GM23248 (cell line): ENCODE measurements at places on chromosomes 4 and X.

DNA sequence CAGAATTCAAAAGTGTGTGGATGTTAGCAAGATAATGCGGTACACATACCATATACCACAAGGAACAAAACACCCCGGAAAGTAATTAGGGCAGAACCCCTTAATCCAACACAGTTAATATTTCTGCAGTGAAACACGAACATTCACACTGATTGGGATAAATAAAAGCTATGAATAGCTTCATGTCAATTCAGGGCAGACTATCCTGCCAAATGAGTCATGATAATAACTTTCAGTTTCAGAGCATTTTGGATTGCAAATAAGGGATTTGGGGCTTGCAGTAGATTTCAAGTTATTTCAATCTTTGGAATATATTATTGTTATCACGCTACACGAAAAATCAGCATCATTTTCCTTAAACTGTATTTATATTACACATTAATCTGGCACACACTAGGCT is 24.3 kb downstream of the IRF2 start:
- peak; percentile 88 for DNase-seq

- no peak for DNase-seq
Measured at GRCh38 chr4:21447301-21448054, 501.1 kb downstream of the KCNIP4 start.

DNA sequence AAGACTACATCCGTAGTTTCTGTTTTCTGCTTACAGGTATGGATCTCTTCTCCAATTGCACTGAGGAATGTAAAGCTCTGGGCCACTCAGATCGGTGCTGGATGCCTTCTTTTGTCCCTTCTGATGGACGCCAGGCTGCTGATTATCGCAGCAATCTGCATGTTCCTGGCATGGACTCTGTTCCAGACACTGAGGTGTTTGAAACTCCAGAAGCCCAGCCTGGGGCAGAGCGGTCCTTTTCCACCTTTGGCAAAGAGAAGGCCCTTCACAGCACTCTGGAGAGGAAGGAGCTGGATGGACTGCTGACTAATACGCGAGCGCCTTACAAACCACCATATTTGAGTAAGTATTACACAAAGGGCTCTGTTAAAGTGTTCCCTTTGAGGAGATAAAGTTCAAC is 13.8 kb downstream of the PCDH10 start:
- DNase-seq = no peak

DNA sequence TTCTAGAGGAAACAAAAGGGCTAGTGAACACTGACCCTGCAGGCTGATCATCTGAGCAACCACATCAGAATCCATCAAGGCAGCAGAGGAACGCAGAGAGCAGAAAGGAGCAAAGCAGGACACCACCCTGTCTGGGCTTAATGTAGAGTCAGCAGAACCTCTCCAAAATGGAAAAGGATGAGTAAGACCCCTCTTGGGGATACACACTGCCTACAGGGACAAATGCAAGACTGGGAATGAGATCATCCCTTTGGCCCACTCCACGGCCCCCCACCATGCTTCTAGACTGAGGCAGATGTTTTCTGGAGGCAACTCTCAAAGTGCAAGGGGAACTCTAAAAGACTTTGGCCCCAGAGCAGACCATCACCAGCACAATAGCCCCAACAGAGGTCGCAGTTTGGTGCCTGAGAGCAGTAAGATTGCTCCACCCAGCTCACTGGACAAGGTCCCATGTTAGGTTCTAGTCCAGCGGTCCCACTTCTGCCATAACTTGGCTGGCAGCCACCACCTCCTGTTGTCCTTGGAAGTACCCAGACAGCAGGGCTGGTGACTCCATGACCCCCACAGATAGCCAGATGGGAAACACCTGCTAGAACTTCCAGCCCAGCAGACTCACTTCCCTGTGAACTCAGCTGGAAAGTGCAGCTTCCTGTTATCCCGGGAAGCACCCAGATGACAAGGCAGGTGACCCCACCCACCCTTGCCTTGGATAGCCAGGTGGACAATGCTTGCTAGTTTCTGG is 372.7 kb downstream of the INPP4B start:
- DNase-seq = no peak

- DNase-seq = no peak
Measured at GRCh38 chr4:15958562-15958961, 4.4 kb downstream of the FGFBP2 start.

DNA sequence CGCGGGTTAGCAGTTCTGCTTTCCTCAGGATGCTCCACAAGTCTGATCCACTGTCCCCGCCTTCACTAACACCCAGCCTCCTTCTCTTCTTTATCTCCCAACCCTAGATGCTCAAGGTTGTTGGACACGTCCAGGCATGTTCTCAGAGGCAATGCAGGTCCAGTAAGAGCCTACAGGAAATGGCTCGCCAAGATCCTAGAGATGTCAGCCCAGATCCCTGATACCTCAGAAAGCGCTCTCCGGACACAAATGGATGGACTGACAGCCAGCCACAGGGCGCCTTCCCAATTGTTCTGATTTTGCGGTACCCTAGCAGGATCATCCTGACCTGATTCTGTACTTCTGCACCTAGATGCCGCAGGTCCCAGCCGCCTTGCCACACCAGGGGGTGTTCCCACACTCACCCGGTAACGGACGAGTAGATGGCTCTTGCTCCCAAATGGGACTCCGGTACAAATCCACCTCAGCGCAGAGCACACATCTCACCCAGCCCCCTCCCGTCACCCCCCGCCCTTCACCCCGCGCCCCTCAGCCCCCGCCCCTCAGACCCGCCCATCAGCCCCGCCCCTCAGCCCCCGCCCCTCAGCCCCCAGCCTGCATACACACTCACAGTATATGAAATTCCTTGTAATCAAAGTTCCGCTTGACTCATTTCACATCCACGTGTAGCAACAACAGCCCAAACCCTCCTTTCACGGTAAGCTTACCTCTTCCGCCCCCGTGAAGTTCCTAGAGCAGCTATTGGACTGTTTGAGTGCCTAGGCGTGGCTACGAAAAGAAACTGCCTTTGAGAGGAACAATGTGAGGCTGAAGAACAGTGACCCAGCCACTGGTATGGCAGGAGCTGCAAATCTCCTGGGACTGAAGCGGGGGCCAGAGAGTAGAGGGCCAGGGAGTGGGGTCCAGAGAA is at the start of gene EDA2R:
Gene EDA2R, minus strand, starts transcription at position 488 of the 910 bp plus-strand sequence. CDS start 23,058 bp downstream, outside the sequence.
- DNase-seq = peak; percentile 82

DNA sequence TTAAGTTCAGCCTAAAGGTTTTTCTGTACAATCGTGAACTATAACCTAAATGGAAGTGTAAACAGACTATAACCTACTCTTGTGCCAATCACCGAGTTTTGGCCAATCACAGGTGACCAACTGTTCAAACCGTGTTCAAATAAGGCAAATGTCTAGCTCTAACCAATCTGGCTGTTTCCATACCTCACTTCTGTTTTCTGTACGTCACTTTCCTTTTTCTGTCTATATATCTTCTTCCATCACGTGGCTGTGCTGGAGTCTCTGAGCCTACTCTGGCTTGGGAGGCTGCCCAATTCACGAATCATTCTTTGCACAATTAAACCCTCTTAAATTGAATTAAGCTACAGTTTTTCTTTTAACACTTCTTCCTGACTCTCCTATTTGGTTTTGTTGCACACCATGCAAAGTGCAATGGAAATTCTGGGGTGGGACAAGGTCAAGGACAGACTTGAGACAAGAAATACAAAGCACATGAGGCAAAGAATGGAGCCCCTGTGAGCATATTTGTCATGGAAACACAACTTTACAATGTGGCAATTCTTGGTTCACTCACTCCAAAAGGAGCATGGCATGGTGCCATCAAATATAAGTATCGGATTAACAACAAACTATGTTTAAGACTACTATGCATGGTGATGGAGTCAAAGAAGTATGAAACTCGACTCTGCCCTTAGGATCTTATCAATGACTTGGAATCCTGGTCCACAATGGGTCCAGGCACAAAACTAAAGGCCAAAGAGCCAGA is 115.7 kb upstream of the FAM9B start:
- peak; percentile 35 for DNase-seq

DNA sequence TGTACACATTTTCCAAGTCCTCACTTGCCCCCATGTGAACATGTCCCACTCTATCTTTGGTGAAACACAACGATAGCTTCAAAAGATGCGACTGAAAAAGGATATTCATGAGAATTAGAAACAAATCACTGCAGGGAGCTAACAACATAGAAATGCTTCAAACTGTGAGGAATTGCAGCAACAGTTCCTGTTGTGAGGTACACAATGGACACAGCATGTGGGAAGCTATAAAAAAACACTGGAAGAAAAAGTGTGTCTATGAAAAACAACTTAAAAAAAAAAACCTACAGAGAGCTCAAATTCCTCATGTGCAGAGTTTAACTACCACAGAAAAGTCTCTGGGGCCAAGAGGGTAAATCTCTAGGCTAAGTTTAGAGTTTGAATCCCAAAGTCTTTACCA is 51.6 kb upstream of the BLTP1 start:
- no peak for DNase-seq

GRCh38 chrX:100083211-100083610 is 326.9 kb downstream of the PCDH19 start:
- no peak for DNase-seq

DNA sequence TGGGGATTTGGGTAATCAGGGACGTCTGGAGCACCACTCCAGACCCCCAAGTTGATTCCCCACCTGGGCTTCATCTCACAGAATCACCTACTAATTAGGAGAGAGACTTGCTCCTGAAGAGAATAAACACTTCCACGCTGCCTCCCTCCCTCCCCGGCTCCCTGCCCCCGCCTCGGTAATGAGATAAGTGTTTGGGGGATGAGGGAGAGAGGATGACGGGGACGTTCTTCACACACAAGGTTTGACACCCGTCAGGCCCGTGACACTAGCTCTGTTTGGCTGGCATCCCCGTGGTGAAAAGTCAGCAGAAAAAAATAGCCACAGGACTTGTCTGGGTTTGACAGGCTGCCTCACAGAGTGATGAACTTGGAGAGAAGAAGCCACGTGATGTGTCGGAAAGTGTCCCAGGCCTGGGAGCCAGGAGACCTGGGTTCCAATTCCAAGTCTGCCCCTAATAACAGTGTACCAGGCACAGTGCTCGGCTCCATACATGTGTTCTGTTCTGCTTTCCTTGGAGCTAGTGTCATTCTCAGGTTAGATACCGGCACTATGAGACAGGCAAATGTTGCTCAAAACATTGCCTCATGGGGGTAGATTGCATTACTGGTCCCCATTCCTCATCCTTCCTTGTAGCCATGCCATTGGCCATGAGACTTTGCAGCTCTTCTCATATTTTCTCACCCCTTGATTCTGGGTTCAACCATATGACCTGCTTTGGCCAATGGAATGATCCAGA is 578.0 kb downstream of the BCOR start:
- no peak for DNase-seq

DNA sequence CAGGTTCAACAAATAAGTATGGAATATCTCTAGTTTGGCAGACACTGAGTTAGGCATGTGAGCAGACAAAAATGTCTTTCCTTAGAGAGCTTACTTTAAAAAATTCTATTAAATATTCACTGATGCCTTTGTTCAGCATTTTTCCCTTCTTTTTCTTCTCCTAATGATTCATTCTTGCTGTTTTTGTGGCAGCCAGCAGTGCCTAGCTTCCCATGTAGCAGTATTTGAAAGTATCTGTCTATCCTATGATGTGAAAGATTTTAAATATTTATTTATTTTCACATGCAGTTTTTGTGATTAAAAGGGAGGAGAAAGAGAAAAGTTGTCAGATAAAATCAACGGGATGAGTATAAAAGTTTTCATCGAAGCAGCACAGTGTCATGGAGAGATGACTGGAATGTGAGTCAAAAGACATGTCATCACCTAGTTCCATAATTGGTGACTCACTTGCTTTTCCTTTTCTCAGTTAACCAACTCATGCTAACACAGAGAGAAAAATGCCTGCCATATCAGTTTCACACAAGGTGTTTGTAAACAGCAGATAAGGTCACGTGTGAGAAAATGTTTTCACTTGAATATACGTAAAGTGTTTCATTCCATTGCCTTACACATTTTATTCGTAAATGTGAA is 69.8 kb downstream of the BMPR1B start:
- peak; percentile 90 for DNase-seq

- no peak for DNase-seq
Measured at GRCh38 chr4:54723220-54723619, 65.5 kb downstream of the KIT start.

DNA sequence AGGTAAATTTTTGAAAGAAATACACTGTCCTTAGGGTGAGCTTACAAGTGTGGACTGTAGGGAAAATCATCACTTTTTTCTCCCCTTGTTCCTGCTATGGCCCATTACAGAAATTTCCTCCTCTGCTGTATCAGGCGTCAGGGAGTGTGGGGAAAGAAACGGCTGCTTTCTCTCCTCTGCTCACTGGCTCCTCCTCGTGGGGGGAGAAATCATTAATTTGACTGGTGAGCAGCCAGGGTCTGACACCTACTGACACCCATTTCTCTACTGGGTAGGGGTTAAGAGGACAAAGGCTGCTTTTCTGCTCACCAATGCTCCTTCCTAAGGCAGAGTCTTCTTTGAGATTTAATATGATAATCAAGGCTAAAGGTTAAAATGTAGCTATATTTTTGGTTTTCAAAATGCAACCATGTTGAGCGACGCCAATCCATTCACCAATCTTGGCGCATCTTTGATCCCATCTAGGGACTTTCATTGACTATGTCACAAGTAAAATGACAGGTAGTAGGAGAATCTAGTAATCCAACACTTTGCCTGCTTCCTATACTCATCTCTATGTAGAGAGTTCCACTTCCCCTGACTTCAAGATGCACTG is 25.1 kb downstream of the SETD7 start:
- DNase-seq = peak; percentile 30

GRCh38 chrX:21698272-21698671 is 40.1 kb upstream of the KLHL34 start:
- DNase-seq = no peak

DNA sequence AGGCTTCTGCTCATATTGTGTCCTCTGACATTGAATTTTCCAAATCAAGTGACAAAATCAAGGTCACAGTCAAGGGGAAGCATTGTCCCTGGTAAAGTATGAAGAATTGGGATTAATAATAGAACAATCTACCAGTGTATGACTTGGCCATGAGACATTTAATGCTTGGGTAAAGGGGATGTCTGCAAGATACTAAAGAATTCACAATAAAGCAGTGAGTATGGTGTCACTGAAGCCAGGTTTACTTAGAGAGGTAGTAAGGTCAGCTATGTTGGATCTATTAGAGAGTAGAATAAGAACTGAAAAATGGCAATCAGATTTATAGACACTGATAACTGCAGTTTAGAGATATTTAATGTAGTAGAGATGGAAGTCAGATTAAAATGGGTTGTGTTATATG is 349.2 kb downstream of the BMPR1B start:
- peak; percentile 20 for DNase-seq

GRCh38 chrX:77527233-77528001 is 80.2 kb downstream of the FGF16 start:
- DNase-seq = no peak

- peak; percentile 69 for DNase-seq
Measured at GRCh38 chrX:22629105-22629725, 356.5 kb downstream of the CBLL2 start.
